ENCODE measurements at places on chromosomes 13 and 19.

DNA sequence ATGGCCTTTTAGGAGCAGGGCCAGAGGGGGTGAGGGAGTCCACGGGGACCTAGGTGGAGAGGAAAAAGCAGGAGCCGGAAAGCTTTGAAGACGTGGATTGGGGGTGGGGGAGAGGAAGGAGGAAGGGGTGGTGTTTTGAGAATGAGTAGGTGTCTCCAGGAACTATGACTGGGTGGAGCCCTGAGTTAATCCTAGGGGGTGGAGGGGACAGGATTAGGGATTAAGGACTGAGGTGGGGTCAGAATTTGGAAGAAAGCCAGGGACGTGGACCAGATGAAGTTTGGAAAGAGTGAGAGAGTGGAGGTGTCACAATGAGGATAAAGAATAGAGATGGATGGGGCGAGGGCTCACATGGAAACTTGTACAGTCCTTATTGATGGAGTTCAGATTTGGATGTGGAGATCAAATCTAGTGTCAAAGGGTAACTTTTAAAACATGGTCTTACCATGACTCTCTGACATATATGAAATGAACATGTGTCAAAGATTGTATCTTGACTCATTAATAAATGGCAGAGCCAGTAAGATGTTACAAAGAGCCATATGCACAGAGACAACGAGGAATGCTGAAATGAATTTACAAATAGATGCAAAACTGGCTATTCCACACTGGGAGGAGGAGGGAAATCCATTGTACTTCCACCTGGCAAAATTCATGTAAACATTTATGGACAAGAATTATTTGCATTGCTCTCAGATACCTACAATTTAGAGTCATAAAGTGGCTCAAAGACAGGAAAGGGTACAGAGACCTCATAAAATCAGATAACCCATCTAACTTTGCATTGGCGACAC is 1.7 kb upstream of the KLK13 start:
- no peak for DNase-seq

DNA sequence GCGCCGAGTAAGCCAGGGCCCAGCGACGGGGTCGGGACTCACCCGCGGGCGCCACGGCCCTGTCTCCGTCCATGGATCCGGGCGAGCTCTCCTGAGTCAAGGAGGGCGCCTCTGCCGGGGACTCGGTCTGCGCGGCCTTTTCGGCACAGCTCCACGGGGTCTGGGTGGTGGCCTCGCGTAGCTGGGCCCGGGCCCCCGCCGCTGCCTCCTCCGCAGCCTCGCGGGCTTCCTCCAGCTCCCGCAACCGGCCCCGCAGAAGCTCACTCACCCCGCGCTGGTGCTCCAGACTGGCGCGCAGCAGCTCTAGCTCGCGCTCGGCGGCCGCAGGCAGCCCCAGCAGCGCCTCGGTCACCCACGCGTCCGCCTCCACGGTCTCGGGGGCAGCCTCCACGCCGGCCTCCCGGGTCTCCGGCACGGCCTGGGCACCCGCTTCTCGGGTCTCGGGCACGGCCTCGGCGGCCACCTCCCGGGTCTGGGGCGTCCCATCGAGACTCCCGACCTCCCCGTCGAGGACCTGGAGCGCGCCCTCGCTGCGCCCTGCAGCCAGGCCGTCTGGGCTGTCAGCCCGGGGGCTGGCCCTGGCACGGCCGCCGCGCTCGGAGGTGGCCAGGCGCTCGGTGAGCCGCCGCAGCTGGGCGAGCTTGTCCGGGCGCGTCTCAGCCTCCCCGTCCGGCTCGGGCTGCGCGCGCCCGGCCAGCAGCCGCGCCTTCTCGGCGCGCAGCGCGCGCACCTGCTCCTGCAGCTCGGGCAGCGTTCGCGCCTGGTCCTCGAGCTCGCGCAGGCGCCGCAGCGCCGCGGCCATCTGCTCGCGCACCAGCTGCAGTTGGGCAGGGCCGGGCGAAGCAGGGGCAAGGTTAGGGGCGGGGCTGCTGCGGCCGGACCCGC is 8.4 kb downstream of the KANK3 start:
- peak; percentile 44 for DNase-seq

GRCh38 chr19:47595944-47596343 is 13.0 kb upstream of the BICRA start:
- DNase-seq: no peak

DNA sequence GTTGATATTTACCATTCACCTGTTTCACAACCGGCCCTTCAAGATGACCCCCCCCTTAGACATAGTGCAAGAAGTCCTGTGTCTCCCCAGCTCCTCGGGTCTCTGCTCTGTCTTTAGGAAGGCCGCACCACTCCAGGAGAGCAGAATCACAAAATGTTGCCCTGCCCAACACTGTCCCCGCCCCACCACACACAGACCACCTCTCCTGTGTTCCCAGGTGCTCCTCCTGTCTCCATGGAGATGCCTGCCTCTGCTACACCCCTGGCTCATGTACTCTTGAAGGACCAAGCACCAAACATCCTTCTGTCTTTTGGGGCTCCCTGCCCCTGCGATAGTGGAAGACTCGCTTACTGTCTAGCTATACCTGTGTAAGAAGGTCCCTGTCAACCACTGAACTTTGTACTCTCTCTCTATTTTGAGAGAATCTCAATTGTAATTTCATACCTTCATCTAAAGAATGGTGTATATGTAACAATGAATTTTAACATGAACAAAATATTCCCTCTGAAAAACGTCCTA is 9.6 kb upstream of the TNFRSF19 start:
- no peak for DNase-seq

DNA sequence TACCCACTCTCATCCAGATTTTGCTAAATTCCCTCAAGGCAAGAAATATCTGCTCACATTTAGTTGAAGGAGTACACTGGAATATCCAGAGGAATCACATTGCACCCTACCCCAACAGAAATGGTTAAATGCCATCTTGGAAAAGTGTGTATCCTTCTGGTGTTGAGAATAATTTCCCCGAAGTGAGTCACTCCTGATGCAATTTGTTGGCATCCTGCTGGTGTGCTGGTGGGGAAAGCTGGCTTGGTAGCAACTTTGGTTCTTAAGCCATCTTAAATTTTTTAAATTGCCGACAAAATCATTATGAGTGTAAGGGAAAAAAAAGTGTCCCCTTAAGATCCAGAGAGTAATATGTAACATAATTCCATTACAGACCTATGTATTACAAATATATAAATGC is 337.3 kb upstream of the DACH1 start:
- DNase-seq: no peak

DNA sequence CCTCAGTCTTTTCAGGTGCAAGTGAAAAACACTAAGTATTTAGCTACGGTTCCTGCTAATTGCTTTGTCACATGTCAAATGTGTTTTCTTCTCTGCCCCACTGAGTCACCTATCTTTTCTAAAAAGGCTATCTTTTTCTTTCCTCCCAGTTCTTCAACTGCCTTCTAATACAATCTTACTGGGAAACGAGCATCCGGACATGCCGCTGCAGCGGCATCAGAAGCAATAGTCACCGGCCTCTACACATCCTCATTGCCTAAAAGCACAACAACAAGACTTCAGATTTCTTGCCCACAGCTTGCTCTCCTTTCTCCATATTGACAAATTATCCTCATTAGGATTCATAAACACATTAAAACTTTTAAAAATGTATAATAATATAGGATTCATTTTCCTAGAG is 1.2 kb downstream of the PCDH9 start:
- no peak for DNase-seq

DNA sequence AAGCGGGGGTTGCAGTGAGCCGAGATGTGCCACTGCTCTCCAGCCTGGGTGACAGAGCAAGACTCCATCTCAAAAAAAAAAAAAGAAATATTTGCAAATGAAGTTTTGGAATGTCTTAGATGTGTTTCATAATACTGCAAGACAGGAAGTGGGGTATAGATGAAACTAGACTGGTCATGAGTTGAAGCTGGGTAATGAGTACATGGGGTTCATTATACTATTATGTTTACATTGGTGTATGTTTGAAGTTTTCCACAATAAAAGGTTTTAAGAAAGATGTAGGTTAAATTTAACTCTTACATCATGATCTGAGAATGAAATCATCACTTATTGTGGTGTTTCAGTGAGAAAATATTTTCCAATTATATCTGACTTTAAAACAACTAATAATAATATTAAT is 19.0 kb downstream of the FNDC3A start:
- DNase-seq: no peak

GRCh38 chr13:59750860-59751259 is 412.9 kb downstream of the DIAPH3 start:
- DNase-seq: no peak

DNA sequence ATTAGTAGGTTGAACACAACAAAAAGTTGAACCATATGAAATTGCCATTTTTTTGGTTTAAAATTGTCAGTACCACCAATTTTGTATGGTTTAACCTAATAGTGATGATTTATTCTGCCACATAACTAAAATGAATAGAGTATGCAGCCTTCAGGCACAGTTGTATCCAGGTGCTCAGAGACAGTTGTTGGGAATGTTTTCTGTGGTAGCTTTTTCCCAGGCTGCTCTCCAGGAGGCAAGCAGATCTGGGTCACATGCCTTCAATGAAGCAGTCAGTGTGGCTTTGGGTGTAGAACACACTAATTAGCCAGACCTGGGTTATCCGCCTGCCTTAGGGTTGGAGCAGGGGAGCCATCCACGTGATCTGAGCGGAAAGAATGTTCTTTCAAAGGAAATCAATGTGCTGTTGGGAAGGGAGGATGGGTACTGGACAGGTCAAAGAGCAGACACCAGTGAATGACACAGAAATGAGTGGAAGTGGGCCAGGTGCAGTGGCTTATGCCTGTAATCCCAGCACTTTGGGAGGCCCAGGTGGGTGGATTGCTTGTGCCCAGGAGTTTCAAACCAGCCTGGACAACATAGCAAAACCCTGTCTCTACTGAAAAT is 28.6 kb downstream of the MARK4 start:
- DNase-seq: no peak

GRCh38 chr19:2808129-2808941 is 11.3 kb upstream of the ZNF554 start:
- DNase-seq: no peak

DNA sequence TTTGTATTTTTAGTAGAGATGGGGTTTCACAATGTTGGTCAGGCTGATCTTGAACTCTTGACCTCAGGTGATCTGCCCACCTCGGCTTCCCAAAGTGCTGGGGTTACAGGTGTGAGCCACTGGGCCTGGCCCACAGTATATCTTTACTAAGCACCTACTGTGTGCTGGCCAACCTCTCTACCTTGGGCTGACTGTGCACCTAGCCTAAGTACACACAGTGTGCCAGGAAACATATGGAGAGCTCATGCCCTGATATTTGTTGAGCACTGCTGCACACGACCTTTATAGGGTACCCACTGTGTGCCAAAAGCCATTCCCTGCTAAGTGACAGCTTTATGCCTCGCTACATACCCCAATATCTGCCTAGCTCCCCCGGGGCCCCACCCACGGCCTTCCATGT is 6.3 kb upstream of the ARHGAP45 start:
- DNase-seq: no peak

GRCh38 chr13:34401696-34402095 is 540.4 kb upstream of the NBEA start:
- no peak for DNase-seq

DNA sequence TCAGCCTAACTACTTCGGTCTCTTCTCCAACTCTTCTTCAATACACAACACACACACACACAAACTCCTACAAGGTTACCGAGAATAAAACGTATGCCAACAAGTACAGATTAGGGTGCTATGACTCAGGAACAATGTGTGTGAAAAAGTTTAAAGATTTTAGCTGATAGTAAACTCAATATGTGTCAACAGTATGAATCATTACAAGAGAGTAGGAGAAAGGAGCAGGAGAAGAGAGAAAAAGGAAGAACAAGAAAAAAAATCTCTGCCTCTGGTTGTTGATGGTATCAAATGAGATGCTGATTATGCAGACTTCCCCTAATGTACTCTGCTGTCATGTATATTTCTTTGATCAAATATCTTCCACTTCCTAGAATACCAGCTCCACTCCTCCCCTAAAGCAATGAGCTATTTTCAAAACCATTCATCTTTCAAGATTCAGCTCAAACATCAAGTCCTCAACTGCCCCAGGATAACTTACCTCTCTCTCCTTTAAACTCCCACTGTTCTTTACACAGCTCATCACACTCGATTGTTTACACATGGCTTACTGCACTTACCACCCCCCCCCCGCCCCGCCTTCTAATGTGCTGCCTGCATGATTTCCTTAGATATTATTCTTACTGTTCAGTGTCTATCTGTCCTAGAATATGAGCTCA is 95.6 kb downstream of the FAM216B start:
- no peak for DNase-seq

- DNase-seq: no peak
These were observed 15.5 kb downstream of the CEACAM1 start for GRCh38 chr19:42512743-42513304.

DNA sequence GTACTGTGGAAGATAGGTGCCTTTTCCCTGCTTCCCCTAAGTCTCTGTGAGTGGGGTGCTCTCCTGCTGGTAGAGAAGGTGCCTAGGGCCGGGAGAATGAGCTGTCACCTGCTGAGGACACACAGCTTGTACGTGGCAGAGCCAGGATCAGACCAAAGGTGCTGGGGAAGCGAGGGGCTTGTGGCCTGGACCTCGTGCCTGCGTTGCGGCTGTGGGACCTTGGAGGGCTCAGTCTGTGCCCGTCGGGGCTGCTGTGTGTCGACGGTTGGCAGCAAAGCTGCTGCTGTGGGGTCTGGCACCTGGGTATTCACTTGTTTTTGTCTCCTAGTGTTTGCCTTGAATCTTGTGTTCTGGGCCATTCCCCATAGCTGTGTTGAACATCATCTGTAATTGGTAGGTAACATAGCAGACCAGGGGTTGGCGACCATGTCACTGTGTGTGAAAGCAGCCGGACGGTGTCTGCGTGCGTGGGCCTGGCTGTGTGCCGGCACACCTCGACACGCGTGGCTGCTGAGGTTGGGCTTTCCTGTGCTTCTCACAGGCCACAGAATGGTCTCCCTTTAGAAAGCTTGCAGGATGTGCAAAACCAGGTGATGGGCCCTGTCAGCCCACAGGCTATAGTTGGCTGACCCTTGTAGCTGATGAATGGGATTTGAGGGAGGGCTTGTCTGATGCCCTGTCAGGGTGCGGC is 9.2 kb downstream of the U2AF2 start:
- DNase-seq: no peak

GRCh38 chr13:106917024-106917571 is 349.2 kb upstream of the ARGLU1 start:
- no peak for DNase-seq

DNA sequence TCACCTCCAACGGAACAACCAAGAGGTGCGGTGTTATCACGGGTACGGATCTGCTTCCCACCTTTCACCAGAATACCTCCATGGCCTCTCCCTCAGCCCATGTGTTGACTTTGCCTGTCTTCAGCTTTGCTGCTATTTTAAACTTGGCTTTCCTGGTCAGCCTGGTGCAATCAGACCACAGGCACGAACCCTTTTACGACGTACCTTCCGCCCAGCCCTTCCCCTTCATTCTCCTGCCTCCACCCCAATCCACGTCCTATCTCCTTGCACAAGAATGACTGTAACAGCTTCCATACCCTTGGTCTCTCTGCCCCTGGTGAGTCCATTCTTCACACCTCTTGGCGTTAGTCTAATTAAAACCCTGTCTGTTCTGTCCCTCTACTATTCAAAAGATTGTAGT is 431.7 kb downstream of the EFNB2 start:
- DNase-seq: no peak

- no peak for DNase-seq
These were observed 7.2 kb upstream of the USF2 start for GRCh38 chr19:35261356-35262100.

- no peak for DNase-seq
These were observed 3.2 kb downstream of the SERPINE3 start for GRCh38 chr13:51342706-51343105.

GRCh38 chr13:49546561-49546960 is 38.8 kb downstream of the RCBTB1 start:
- DNase-seq: no peak
